ENCODE measurements at places on chromosomes 4 and X.

DNA sequence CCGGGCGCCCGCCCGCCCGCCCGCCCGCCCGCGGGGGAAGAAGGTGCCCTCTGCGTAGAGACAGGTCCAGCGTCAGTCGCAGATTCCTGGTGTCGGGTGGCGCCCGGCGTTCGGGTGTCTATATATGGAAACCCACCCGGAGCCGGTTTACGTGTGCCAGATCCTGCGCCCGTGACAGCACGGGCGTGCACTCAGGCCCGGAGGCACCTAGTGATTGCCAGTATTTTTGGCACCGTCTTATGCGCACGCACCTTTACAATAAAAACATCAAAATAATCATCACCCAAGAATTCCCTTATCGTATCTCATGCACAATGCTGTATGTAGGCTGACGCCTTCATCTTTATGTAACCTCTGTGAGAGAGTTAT lies 519 bp downstream of the SLC25A4 start:
- DNase-seq = no peak

- no peak for DNase-seq
Observed at GRCh38 chr4:60201052-60201673, 999.0 kb upstream of the ADGRL3 start.

GRCh38 chrX:151987108-151987507 lies 12.6 kb upstream of the GABRE start:
- no peak for DNase-seq

DNA sequence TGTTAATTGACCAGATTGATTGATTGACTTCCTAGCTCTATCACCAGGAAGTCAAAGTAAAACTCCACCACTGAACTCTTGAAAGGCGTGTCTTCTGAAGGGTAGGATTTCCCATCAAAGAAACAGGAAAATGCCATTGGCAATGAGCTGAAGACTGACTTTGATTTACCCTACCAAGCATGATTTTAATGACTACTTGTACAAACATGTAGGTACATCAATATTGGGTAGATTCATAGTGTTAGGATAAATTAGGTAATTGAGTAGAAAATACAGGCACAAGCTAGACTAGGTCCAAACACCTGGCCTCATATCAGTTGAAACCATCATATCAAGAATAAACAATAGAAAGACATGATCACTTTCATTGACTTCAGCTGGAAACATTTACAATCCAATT lies 53.2 kb upstream of the ATXN3L start:
- no peak for DNase-seq

GRCh38 chrX:120361764-120362305 lies at the start of gene ATP1B4:
ATP1B4 (plus strand) TSS chrX:120362089; CDS start chrX:120362169, 80 bp downstream.
- no peak for DNase-seq

DNA sequence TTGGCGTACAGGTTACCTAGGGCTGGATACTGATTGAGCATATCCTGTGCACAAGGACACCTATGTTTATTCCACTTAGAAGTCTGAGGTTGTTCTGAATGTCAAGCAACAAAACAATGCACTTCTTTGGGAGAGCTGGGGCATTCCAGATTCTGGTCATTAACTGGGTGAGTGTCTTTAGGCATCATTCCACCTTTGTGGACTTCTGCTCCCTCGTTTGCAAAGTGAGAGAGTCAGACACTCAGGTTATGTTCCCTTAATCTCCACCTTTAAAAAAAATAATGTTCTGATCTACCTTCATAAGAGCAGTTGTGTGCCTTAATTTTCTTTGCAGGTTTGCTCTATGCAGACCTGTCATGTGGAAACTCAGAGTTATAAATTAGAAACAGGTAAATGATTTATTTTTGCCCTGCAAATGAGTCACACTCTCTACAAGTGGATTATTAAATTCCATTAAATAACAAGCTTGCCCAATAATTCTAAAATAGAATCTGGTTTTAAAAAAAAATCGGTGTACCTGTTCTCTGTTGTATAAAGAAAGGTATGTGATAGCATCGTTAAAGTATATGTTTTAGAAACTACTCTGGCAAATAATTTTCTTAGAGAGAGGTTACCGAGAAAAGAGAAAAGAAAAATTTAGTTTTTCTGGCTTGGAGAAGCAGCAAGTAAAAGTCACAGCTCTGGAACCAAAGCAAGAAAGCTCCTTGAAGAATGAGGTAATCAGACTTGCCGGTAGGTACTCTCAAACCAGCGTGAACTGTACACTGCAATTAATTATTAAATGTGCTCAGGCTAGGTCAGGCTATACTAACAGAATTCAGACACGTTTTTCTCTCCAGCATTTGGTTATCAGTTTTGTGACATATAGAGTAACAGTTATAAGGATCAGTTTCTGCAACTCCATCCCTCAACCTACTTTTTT lies 93.2 kb downstream of the SORBS2 start:
- DNase-seq = no peak

GRCh38 chr4:44760142-44760898 lies 34.0 kb upstream of the GNPDA2 start:
- no peak for DNase-seq

DNA sequence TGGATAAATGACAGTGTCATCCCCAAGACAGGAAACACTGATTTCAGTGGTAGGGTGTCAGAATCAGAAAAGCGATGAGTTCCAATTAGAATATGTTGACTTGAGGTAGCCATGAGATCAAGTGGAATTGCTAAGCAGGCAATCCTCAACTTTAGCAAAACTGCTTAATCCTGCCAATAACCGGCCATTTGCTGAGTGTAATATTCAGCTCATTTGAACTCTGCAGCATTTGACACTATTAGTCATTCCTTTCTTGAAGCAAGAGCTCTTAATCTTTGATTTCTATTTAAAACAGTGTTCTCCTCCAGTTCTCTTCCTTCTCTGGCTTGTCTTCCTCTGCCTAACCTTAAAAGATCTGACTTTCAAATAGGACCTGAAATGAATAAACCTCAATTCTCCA lies 68.7 kb upstream of the DCLK2 start:
- DNase-seq = no peak
